ENCODE measurements at places on chromosomes 2 and 18. TPM values are rescaled to one million over a fixed set of nuclear protein-coding genes. Genes with fewer than 3 reads are reported as not detected.

The MYO3B gene
- 0.25 TPM for total RNA-seq

The ANTXR1 gene
- total RNA-seq = 4.1 TPM

The HAAO gene
- total RNA-seq = 77.1 TPM

The GCG gene
- total RNA-seq = not detected

The TMEM198 gene
- total RNA-seq = 1.2 TPM

The GRP gene
- not detected for total RNA-seq

The PPM1B gene
- 20.4 TPM for total RNA-seq

The LIMS3 gene
- total RNA-seq = 0.37 TPM

The CNRIP1 gene
- 4.1 TPM for total RNA-seq

The ACP1 gene
- total RNA-seq = 67.6 TPM

The TNFAIP6 gene
- 0.31 TPM for total RNA-seq

The ABCG8 gene
- total RNA-seq = 116 TPM

The MRPL33 gene
- 63.4 TPM for total RNA-seq

The NEB gene
- 5.9 TPM for total RNA-seq

The ABCG5 gene
- 15.3 TPM for total RNA-seq

The IGFBP5 gene
- 51.2 TPM for total RNA-seq

Measured in right lobe of liver (tissue), 6 donors.